ENCODE measurements at places on chromosomes 7 and 10.

DNA sequence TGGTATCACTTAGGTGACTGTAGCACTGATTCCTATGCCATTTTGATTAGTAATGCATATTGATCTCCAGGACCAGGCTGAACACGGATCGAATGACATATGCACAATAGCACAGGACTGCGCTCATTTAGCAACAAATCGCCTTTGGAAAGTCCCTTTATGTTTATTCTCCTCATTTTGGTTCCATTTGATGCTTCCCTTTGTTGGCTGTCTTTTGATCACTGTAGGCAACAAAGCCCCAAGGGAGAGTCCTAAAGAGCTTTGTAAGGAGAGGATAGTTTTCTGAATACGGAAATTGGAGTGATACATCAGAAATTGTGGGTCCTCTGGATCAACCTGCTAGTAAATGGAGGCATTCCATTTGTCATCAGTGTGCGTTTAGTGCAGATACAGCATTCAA is 1111.4 kb downstream of the SORCS1 start:
- DNase-seq = no peak

DNA sequence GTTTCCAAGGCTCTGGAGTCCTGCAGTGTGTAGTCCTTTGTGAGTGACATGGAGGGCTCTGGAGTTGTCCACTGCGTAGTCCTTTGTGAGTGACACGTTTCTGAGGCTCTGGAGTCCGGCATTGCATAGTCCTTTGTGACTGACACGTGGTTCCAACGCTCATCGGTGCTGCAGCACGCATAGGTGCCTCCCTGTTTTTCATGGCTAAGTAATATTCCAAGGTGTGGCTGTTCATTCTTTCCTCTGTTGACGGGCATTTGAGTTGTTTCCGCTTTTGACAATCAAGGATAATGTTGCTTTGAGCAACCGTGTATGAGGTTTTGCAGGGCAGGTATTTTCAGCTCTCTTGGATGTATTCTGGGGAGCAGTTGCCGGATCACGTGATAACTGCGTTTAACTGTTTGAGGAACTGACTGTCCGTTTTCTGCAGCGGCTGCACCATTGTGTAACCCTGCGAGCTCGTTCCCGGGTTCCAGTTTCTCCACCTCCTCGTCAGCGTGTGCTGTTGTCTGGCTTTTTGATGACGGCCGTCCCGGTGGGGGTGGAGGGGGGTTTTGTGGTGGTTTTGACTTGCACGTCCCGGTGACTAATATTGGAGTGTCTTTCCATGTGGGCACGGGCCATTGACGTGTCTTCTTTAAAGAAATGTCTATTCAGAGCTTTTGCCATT is 21.1 kb downstream of the FAM20C start:
- DNase-seq = no peak

- DNase-seq = no peak
Measured at GRCh38 chr10:126336801-126337200, 51.5 kb downstream of the ADAM12 start.

DNA sequence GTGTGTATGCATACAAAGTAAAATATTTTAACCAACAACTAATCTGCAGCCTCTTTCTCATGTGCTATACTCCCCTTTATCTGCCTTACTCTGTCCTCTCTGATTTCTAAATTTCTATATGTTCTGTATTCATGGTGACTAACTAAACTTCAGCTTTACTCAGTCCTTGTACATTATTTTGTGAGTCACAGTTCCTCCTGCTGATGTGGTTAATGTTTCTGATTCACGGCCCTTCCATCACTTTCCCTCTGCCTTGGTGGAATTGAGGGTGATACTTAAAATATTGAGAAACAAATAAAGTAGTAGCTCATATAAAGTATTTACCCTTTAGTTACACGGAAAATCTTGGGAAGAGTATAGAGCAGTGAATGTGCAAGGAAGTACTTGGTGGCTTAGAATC is 899.1 kb upstream of the ZWINT start:
- DNase-seq = no peak

DNA sequence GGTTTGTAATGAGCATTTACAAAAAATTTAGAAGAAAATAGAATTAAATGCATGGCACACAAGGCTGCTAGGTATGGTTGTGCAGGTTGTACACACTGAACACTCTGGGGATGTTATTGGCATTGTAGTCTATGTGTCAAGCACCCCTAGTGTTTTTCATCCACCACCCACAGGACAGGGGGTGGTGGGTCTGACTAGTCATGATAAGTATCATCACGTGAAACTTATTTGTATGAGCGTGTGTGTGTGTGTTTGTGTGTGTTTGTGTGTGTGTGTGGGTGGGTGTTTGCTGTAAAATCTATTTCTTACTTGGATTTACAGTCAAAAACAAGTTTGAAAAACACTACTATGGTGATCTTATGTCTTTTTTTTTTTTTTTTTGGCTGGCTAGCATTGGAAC is 66.5 kb downstream of the MAP3K8 start:
- DNase-seq = peak; percentile 16
